ENCODE measurements at places on chromosomes 6 and 20.
A peak's percentile ranks its signal among the peaks of the same experiment; 100 is the strongest.

GRCh38 chr6:137904822-137905617, 38.0 kb downstream of the TNFAIP3 start:
- DNase-seq, result no peak

DNA sequence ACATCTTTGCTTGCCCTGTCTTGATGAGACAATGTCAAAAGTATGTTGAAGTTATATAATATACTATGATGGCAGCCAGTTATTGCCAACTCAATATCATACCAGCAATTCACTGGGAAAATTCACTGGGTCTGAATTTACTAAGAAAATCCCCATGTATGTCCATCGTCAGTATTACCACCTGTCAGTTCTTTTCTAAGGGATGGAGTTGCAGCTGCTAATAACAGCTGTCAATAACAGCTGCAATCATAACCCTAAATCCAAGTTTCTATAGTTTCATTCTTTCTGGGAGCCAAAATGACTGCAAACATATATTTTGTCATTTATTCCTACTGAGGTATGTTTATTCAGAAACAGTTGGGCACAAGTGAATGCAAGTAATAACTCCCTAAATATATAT, 132.6 kb upstream of the RIN2 start:
- DNase-seq, result no peak

DNA sequence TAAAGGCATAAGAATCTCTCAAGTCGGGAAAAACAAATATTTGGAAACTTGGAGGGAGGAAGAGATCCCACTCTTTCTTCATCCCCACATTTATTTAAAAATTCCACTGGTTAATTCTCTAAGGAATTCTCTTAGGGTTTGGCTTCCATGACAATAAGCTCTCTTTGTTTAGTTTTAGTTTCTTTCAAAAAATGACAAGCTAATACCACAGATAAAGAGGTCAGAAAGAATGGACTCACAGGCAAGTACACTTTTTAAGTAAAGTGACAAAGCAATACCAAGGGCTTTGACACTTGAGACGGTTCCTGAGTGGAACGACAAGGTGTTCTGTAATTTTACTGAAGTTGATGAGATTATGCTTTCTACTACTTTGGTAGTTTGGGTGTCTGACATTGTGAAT, 872.1 kb downstream of the PHF3 start:
- DNase-seq, result no peak

DNA sequence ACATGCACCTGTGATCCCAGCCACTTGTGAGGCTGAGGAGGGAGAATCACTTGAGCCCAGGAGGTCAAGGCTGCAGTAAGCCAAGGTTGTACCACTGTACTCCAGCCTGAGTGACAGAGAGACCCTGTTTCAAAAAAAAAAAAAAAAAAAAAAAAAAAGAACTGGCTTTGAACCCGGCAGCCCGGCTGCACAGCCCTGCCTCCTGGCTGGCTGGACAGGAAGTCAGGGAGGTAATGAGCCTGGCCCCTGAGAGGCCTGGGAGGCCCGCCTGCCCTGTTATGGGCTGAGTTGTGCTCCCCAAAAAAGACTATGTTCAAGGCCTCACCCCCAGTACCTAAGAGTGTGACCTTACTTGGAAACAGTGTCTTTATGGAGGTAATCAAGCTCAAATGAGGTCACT, 65.6 kb downstream of the ABHD12 start:
- DNase-seq, result no peak

- DNase-seq, result no peak
Observed at GRCh38 chr6:107879941-107880340, 55.8 kb upstream of the SCML4 start.

GRCh38 chr6:39696986-39697788, 28.0 kb downstream of the KIF6 start:
- no peak for DNase-seq

GRCh38 chr6:139778106-139778505, 403.7 kb upstream of the CITED2 start:
- DNase-seq, result no peak

GRCh38 chr6:43093436-43094289, 17.5 kb downstream of the PTK7 start:
- no peak for DNase-seq

- no peak for DNase-seq
Observed at GRCh38 chr20:38811769-38812168, 6.3 kb downstream of the PPP1R16B start.

DNA sequence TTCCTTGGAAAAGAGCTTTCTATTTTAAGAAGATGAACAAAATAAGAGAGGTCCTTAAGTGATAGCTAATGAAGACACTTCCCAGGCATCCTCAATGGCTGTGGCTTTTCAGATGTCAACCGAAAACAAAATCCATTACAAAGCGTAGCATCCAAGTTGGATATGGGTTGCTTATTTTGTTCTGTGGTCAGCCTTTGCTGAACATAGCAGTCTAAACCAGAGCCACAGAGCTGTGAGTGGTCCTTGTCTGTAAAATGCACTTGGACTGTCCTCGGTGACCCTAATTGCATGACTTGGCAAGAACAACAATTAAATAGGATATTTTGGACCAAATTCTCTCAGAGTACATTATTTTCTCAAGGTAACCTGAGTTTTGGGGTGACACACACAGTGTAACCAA, 10.4 kb upstream of the BFSP1 start:
- DNase-seq, result no peak

DNA sequence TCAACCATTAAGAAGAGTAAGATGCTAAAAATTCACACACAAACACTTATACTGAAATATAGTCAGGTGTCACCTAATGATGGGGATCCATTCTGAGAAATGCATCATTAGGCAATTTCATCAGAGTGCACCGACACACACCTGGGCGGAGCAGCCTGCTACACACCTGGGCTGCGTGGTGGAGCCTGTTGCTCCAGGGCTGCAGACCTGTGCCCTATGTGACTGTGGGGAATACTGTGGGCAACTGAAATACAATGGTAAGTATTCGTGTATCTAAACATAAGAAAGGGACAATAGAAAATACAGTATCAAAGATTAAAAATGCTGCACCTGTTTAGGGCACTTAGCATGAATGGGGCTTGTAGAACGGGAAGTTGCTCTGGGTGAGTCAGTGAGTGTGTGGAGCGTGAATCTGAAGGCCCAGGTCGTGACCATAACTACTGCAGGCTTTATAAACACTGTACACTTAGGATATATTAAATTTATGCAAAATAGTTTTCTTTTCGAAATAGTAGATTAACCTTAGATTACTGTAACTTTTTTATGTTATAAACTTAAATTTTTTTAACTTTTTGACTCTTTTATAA, 124.4 kb upstream of the AFDN start:
- DNase-seq, result no peak

DNA sequence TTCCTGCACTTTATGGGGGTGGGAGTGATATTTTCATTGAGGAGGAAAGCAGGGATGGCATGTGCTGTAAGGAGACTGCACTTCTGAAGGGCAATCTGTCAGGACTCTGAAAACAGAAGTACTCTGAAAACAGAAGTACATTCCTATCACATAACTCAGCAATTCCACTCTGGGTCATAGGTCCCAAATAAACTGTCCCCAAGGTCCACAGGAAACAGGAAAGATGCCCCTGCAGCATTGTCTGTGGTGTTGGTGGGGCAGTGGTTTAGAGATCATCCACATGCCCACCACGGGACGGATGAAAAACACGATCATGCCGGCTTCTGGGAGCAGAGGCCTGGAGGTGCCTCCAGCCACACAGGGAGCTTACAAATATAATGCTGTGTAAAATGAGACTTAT, 150.3 kb downstream of the OTOR start:
- DNase-seq, result no peak

GRCh38 chr6:34511214-34511914, 44.8 kb downstream of the SPDEF start:
- no peak for DNase-seq

DNA sequence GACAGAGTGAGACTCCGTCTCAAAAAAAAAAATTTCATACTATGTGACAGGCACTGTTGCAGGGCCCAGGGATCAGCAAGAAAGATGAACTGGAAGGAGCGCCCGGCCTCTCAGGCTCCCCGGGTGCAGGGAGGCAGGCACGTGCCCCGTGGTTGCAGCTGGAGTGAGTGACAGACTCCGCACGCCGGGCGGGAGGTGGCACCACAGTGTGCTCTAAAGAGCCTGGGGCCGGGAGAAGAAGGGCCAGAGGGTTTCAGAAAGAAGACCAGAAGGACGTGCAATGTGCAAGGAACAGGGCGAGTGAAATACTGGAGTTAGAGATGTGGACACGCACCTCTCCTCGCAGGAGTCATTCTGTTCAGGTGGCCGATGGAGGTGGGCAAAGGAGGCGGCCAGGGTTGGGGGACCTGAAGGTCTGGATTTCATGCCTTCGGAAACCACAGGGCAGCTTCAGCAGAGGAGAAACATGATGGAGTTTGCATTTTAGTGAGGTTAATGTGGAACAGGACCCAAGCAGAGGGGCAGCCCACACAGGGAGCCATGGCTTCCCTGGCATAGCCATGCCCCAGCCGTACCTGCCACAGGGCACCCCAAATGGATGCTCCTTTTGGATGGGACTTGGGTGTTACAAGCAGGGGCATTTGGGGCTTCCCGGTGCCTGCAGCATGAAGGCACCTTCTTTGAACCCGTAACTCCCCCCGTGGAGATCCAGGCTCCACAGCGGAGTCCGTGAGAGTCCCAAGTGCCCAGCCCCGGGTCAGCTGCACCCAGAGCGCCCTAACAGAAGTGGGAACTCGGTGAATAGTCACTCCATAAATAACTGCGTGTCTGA, 226.2 kb downstream of the ERMARD start:
- no peak for DNase-seq

GRCh38 chr6:82260997-82261732, 13.6 kb upstream of the IBTK start:
- peak; percentile 25 for DNase-seq

GRCh38 chr20:19115581-19115980, 96.9 kb upstream of the SLC24A3 start:
- no peak for DNase-seq

DNA sequence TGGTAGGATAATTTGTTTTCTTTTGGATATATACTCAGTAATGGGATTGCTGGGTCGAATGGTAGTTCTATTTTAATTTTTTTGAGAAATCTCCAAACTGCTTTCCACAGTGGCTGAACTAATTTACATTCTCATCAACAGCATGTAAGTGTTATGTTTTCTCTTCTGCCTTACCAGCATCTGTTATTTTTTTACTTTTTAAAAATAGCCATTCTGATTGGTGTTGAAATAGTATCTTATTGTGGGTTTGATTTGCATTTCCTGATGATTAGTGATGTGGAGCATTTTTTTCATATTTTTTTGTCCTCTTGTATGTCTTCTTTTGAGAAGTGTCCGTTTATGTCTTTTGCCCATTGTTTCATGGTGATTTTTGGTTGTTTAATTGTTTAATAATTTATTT, 11.9 kb downstream of the HINT3 start:
- no peak for DNase-seq

DNA sequence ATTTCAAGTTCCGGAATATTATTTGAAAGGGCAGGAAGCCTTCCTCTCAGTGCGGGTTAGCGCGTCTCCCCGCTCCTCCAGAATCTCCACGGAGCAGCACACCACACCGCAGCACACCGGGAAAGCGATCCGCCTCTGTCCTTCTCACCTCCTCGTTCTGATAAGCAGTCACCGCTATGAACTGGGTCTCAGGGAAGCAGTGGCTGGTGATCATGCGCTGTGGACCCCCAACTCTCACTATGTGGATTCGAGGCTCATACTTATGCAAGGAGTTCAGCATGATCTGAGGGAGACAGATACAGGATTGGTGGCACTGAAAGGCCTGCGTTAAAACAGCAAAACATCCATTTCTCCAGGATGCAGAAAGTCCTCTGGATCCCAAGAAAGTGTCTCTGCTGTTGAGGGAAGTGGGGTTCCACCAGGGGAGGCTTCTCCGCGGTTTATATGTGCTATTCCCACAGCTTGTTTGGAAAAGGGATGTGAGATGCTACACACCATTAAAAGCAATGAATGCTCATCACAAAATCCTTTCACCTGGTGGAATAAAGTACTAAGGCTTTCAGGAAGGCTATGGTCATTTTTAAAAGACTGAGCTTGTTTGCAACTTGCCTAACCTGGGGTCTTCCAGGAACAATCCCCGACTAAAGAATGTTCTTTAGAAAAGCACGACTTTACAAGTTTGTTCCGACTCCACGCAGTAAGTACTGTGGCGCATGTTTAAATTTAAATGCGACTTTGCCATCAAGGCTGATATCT, 1.9 kb downstream of the TBXT start:
- DNase-seq, result no peak

- DNase-seq, result no peak
Observed at GRCh38 chr20:16601047-16601446, 27.8 kb upstream of the KIF16B start.

- no peak for DNase-seq
Observed at GRCh38 chr6:22826961-22827360, 257.6 kb downstream of the HDGFL1 start.

- no peak for DNase-seq
Observed at GRCh38 chr6:123733180-123733579, 70.5 kb upstream of the NKAIN2 start.

- no peak for DNase-seq
Observed at GRCh38 chr6:157732007-157732406, 91.0 kb upstream of the SNX9 start.

DNA sequence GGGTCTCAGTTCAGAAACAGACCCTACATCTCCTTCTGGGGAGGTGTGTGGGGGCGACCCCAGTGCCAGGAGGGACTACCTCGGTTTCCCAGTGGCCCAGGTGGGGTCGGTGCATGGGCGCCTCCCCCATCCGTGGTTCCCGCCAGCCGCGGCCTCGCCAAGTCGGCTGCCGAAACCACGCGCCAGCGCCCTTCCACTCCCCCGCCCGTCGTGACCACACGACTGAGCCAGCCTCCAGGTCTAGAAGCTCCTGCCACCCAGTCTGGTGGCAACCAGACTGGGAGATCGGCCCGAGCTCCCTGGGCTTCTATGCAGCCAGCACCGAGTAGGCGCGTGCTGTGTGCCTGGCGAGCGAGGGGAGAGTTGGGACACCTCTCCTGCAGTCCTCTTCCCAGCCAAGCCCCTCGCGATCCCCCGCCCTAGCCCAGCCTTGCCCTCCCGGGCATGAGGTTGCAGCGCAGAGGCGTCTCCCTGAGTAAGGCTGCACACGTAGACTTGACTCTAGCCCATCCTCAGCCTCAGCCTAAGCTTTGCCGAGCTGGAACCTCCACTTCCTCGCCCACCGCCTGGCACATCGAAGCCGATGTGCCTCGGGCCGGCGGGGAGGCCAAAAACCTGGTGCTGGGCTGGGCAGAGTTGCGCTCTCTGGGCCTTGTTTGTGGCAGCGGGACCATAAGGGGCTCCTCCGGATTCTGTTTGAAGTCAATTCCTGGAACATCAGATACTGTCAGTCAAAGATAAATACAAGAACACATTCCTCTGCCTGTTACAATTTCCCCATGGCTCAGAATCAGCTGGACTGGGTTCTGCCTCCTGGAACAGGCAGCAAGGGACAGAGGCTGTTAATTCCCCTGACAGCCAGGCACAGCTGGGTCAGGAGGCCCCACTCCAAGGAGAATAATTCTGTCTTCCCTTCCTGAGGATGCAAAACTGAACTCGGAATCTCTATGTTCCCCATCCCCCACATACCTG, 1.5 kb upstream of the CPNE5 start:
- DNase-seq, result no peak

GRCh38 chr6:42453654-42454427, 2.1 kb upstream of the TRERF1 start:
- DNase-seq, result no peak

Data from AML-193 (cell line).